ENCODE measurements at places on chromosomes 2 and 18.

DNA sequence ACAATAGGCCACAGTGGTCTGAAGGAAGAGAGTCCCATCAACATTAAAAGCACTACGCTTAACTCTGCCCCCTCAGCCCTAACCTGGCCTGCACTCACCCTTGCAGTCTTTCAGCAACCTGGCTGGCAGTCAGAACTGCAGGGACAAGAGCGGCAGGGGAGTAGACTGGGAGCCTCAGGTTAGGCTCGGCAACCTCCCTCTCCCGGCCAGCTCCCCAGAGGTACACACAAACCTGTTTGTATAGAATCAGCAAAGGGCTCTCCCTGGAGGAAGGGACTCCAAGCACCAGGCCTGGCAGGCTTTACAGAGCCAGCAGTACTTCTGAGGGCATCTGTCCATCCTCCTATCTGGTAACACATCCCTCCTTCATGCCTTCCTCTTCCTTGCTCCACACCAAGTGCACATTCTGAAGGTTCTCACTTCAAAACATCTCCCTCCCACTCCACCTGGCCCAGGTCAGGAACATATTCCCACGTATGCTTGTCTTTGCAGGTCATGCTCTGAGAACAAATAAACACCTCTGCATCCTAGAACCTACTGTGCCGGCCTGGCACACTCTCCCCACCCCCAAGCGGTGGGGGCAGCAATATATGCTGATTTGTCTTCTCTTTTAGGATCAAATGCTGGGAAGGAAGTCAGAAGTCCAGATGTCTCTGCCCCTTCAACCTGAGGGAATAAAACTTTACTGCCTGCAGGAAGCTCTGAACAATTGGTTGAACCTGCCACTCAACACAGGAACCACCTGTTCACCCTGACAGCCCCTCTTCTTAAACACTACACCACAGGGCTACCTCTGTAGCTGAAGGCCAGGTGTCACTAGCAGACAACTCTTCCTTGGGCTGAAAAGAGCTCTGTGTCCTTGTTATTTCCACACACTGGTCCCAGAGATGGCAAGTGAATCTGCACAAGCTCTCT, 12.6 kb upstream of the SFXN5 start:
- DNase-seq: no peak

DNA sequence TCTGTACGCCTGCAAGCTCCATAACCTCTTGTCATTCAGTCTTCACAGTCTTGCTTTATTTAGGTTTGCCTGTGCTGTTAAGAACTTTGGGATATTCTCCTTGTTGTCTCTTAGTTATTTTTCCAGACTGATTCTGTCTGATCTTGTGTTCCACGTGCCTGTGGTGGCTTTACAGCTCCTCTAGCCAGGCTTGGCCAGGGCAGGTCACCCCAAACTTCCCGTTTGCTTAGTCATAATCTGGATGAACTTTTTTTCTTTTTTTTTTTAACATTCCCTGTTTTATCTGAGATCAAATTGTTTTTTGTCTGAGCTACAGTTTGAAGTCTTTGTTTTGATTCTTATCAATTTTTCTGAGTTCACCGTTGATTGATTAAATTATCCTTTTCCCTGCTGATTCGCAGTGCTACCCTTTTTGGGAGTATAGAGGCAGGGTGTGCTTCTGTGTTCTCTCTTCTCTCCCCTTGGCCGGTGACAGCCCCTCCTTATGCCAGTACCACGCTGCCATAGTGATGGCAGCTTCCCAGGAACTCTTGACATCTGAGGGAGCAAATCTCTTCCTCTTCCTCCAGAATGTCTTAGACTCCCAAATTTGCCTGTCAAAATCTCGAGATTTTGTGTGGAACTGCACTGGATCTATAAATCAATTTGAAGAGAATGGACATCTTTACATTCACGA, 2.5 kb downstream of the SP100 start:
- no peak for DNase-seq

- no peak for DNase-seq
Observed at GRCh38 chr2:71275939-71276310, 49.0 kb upstream of the PAIP2B start.

GRCh38 chr2:144403933-144404332, 116.0 kb downstream of the ZEB2 start:
- DNase-seq: no peak

- no peak for DNase-seq
Observed at GRCh38 chr2:61969376-61969775, 63.9 kb downstream of the COMMD1 start.

GRCh38 chr2:238938003-238938400, 90.1 kb downstream of the TWIST2 start:
- no peak for DNase-seq

DNA sequence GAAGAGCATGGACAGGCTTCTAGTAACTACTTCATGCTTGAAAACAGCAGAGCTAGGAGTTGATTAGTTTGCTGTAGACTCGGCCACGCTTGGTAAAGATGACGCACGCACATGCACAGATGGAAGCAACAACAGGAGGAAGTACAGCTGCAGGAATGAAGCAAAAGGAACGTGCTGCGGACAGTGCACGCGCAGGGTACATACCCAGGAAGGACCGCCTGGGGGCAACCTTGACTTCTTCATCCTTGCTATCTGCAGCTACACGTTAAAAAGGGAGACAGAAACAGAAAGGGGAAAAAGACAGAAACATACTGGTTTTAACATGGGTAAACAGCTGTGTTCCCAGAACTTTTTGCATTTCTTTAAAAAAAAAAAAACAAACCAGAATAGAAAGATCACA, 17.7 kb downstream of the SLC66A2 start:
- no peak for DNase-seq

DNA sequence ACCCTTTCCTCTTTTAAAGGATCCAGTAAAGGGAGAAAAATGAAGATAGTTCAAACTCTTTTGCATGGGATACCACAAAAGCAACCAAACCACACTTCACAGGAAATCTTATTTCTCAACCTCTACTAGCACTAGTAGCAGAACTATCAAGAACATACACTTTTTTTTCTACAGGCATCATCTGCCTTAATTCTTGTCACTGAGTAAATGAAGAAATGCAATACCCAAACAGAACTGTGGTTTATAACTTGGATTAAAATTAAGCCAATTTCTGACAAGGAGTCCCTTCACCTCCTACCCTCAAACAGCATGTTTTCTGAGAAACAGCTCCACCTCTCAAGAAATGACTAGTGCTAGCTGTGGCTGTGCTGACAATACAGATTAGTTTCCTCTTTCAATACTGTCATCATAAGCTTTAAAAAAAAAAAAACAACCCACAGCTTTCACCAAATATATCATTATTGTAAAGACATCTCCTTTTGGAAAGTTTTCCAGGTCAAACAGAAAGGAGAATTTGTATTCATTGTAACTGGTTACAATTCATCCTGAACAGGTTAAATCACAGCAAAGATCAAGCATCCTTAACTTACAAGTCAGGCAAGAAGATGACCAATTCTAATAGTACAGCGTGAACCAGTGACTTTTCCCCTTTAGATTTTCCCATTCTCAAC, 44.4 kb downstream of the PTPN2 start:
- DNase-seq: peak; percentile 68

GRCh38 chr2:86301711-86302202, 35.7 kb downstream of the REEP1 start:
- DNase-seq: no peak

- no peak for DNase-seq
Observed at GRCh38 chr2:46198164-46198883, 98.9 kb upstream of the EPAS1 start.

DNA sequence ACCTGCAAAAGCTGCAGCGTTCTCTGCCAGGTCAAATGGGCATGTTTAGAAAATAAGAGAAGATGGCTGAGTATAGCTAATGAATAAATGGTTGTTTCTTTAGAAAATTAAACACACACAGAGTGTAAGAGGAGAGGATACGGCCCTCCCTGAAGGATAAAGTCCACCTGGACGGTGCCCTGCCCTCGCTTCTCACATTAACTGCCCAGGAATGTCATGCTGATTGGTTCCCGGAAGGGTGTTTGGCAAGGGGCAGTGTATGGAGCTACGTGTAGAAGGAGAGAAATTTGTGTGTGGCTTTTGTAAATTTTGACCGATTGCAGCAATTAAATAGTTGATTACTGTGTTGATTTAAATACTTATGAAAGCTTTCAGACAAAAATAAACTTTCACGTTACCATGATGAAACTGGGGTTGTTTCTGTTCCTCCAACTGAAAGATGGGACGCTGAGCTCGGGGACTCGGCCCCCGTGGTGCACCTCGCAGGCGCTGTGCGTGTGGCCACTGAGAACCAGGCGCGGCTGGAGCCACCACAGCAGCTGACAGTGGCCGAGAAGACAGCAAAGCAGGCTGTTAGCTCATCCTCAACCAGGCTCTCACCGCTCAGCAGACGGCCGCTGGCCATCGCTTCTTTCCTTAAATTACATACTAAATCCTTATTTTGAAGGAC, 22.7 kb downstream of the MPPE1 start:
- DNase-seq: peak; percentile 32

- DNase-seq: no peak
Observed at GRCh38 chr2:64501946-64502345, 22.2 kb upstream of the AFTPH start.

DNA sequence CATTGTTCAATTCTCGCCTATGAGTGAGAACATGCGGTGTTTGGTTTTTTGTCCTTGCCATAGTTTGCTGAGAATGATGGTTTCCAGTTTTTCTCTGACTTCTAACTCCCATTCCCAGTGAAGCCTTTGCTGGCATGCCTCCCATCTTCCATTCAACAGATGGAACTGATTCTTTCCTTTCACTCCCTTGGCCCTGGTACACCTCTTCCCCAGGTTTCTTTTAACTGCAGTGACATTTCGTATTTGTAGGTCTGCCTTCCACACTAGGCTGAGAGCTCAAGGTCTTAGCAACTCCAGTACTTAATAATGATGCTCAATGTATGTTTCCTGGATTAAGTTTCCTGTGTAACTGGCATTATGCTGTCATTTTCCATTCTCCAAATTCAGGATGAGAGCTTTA, 48.5 kb downstream of the GAREM1 start:
- DNase-seq: no peak

GRCh38 chr2:144254342-144255235, 265.3 kb downstream of the ZEB2 start:
- DNase-seq: no peak

DNA sequence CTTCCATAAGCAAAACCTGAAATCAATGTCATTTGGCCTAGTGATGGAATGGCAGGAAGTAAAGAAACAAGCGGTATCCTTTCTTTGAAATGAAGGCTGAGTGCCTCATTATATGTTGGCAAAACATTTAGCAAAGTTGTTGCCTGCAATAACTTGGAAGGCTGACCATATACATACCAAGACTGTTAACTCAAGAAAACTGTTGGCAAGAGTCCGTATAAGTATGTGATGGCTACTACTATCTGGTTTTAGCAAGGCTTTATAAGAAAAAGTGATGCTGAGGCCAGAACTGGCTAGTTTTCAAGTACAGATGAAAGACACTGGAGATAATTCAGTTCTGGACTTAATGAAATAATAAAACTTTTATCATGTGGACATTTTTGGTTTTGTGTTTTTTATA, 356.2 kb downstream of the ZNF521 start:
- DNase-seq: no peak

DNA sequence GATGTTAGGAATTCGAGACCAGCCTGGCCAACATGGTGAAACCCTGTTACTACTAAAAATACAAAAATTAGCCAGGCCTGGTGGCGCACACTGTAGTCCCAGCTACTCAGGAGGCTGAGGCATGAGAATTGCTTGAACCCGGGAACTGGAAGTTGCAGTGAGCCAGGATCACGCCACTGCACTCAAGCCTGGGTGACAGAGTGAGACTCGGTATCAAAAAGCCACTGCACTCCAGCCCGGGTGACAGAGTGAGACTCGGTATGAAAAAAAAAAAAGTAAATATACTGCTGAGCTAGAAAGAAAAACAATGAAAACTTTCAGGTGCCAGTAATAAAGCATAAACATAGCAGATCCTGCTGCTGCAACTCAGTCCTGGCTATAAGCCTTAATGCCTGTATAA, 73.5 kb downstream of the STRN start:
- DNase-seq: no peak

DNA sequence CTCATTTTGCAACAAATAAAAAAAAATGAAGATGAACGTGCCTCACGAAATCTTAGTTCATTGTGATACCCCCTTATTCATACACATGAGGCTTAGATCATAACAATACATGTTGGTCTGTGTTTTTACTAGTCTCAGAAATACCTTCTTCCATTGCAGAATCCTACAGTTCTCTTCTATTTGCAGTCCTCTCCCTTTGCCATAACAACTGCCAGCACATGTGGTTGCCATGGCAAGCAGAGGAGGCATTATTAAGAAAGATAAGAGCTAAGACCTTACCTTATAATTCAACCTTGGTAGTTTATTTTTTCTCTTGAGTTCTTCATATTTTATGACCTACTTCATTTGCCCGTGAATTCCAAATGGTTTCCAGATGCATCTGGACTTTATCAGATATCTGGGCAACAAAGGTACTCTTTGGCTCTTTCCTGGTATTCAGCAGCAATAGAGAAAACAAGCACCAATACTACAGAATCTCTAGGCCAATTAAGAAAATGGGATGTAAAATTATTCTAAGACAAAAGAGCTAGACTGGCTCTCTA, 524.0 kb downstream of the CMPK2 start:
- no peak for DNase-seq

- no peak for DNase-seq
Observed at GRCh38 chr2:182542501-182543258, 115.8 kb upstream of the PDE1A start.

DNA sequence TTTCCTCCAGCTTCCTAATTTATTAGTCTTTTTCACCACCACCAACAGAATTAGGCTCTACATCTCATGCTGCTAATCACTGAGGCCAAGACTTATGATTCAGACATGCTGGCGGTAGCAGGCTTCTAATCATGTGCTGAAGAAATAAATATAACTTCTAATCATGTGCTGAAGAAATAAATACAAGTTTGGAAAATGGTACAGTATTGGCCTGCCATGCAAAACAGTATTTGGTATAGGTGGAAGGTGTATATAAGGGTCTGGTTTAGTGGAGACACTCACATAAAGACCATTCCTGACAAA, 240.7 kb downstream of the TGIF1 start:
- DNase-seq: no peak

DNA sequence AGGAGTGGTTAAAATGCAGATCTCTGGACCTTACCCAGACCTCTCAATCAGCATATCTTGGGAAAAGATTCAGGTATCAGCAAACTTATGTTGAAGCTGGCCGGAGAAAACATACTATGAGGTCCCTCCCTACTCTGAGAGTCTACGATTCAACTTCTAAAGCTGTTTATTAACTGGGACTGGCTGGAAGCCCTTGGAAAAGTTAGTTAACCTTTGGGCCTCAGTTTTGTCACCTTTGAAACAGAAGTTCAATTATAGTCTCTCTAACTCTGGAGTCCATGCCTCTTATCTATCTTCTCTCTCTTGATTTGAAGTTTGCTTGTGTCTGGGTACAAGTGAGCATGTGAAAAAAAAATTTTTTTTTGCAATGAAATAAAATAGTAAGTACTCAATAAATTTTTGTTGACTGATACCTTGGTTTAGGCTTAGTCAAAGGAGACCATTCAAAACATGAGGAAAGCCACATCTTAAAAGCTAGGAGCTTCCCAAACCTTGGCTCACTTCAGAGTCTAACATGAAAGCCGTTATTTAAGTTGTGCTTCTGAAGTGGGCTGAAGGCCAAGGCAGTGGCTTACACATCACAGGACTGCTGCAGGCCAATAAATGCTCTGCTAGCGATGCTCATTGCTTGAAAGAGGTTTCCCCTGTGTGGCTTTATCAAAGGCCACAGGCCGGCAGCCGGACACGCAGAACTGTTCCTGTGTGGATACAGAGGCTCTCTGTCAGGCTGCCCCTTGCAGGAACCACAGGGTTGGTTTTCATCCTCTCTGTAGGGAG, 110.6 kb upstream of the FAM136A start:
- no peak for DNase-seq
